ENCODE measurements at places on chromosomes 7 and 10. TPM values are rescaled to one million over a fixed set of nuclear protein-coding genes. Genes with fewer than 3 reads are reported as not detected.

MKI67 gene
- polyA plus RNA-seq: 49.5 TPM

PCGF5 gene
- polyA plus RNA-seq: 27.5 TPM

NSMCE4A gene
- 81.6 TPM for polyA plus RNA-seq

TDRD1 gene
- not detected for polyA plus RNA-seq

FRMPD2 gene
- polyA plus RNA-seq: 0.60 TPM

NUTM2D gene
- 6.8 TPM for polyA plus RNA-seq

GIMAP8 gene
- polyA plus RNA-seq: 7.1 TPM

MOGAT3 gene
- 0.99 TPM for polyA plus RNA-seq

LRRC18 gene
- 0.16 TPM for polyA plus RNA-seq

SLIT1 gene
- 7.6 TPM for polyA plus RNA-seq

CREB5 gene
- polyA plus RNA-seq: 15.8 TPM
